ENCODE measurements at places on chromosomes 5 and 9.

DNA sequence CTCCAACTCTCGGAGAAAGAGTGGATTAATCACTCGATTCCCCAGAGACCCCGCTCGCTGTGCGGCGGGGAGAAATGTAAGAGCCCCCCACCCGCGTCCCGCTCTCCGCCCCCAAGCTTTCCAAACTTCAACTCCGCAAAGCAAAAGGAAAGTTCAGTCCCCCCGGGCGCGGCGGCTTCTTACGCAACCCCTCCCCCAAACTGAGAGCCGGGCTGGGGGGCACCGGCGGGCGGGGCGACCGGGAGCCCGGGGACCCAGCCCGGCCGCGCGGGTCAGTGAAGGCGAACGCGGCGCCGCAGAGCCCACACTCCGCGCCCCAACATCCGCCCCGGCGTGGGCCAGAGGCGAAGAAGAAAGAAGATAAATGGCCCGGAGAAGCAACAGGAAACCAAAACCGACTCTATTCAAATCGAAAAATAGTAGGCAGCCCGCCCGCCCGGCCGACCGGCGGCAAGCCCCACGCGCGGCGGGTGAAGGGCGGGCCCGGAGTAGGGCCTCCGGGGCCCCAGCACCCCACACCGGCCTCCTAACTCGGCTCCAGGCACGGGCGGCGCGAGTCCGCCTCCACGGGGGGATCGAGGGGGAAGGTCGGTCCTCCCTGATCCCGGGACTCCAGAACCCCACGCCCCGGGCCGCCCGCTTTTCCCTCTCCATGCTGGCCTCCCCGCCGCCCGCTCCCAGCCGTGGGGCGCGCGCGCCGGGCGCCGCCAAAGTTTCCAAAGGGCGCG lies 720 bp downstream of the NOTCH1 start:
- DNase-seq: no peak

DNA sequence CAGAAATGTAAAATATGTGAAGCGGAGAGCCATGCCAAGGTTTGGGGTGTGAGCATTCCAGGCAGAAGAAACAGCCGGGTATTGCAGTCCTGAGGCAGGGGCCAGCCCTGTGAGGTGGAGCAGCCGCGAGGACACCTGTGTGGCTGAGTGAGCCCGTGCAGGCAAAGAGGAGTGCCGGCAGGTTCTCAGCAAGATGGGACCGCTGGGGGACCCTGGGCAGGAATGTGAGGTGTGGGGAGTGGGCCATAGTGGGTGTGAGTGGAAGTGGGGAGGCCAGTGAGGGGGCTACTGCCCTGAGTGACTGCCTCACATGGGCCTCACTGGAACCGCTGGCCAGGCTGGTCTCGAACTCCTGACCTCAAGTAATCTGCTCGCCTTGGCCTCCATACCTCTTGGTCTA lies 8.1 kb upstream of the PRR7 start:
- DNase-seq: no peak

- no peak for DNase-seq
These were observed 357.8 kb upstream of the CCNG1 start for GRCh38 chr5:163079618-163080017.

DNA sequence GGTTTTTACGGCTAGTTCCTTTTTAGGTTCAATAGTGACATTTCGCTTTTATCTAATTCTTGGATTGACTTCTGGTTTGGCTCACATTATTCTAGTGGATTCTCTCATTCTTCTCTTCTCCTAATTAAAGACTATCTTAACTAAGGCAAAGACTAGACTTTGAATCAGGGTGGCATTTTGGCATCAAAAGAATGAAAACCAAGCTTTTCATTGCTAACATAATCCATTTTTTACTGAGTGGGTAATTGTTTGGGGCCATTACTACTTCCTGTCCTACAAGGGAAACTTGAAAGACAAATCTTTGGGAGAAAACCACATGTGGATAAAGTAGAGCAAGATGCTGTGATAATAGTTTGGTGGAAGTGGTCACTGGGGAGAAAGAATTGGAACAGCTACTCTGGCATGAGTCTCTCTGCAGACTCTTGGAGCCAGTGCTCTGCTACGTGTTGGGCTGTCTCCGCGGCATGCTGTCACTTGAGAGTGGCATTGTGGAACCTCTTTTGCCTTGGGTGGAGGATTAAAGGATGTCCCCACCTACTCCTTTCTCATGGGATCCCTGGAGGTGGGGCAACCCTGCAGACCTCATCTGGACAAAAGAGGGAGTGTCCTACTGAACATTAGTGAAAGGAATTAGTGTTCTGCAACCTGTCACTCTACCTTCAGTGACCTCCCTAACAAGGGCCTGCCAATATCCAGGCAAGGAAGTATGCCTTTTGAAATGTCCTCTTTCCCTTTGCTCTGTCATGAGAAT lies 280.4 kb downstream of the PSAT1 start:
- no peak for DNase-seq

DNA sequence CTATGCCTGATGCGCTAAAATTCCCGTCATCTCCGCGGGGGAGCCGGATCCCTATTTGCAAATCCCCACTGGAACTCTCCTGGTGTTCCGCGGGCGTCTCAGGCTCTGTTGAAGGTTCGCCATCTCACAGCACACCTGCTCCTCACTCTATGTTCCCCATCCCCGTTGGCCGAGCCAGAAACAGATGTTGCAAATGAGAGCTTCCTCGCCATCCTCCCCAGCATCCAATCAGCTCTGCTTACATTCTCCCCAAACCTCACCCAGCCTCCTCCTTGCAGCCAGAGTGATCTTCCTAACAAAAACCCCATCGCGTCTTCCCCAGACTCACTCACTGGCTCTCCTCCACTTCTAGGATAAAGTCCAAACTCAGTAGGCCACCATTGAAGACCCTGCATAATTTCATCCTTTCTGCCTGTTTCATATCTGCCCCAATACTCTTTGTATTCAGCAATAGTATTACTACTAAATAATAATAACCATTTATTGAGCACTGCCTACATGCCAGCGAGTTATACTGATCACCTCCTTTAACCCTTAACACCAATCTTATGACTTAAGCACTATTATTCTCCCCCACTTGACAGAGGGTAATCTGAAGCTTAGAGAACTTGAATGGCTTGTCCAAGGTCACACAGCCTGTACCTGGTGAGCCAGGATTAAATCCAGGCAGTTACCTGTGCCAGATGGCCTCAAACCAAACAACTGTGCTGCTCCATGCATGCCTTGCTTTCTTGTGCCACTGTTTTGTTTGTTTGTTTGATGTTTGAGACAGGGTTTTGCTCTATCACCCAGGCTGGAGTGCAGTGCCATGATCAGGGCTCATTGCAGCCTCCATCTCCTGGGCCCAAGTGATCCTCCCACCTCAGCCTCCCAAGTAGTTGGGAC lies 14.0 kb downstream of the AQP7 start:
- DNase-seq: no peak

DNA sequence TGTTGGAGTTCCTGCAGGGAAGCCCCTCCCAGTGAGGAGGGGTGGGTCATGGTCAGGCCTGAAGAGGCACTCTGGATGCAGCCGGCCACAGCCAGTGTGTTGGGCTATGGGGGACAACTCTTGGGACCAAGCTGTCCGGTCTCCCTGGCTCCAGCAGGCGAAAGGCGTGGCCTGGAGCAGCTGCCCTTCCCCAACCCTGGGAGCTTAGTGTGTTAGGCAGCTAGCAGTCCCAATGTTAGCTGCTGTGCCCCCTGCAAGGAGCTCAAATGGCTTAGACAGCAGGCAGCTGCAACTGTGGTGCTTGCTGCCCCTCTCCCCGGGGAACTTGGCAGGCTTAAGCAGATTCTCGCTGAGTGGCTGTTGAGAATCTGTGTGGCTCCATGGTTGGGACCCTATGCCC lies 67.5 kb upstream of the ACTBL2 start:
- no peak for DNase-seq
